ENCODE measurements at places on chromosomes 11 and 22. TPM values are rescaled to one million over a fixed set of nuclear protein-coding genes. Genes with fewer than 3 reads are reported as not detected.

The IGSF9B gene
- total RNA-seq, result not detected

The SEPTIN3 gene
- not detected for total RNA-seq

The CCDC89 gene
- total RNA-seq, result 4.4 TPM

The KLHL35 gene
- total RNA-seq, result 13.0 TPM

The HRAS gene
- 62.1 TPM for total RNA-seq

The PYGM gene
- not detected for total RNA-seq

The MS4A12 gene
- not detected for total RNA-seq

The OR10G4 gene
- not detected for total RNA-seq

The CHRM1 gene
- not detected for total RNA-seq

The PANX3 gene
- not detected for total RNA-seq

The FOLR1 gene
- not detected for total RNA-seq

The FZD4 gene
- total RNA-seq, result 21.3 TPM

The CNIH2 gene
- total RNA-seq, result 1.4 TPM

The SYT12 gene
- total RNA-seq, result 2.8 TPM

The SMIM38 gene
- not detected for total RNA-seq

The ANGPTL5 gene
- total RNA-seq, result not detected

The OR5B21 gene
- not detected for total RNA-seq

The VWCE gene
- total RNA-seq, result 0.76 TPM

The RIMBP3B gene
- total RNA-seq, result not detected

The DNAJB7 gene
- total RNA-seq, result not detected

The MRGPRX4 gene
- not detected for total RNA-seq

The RDX gene
- total RNA-seq, result 68.3 TPM

The MFNG gene
- not detected for total RNA-seq

The TRIM22 gene
- total RNA-seq, result 58.4 TPM

The ISX gene
- not detected for total RNA-seq

The NEU3 gene
- 6.2 TPM for total RNA-seq

The CXCR5 gene
- total RNA-seq, result not detected

The SLC22A9 gene
- not detected for total RNA-seq

The MOV10L1 gene
- total RNA-seq, result not detected

The OPCML gene
- 1.6 TPM for total RNA-seq

Measured in GM23248 (cell line).